Stimulated activated CD4-positive, alpha-beta T cell treated with anti-CD3 and anti-CD28 coated beads, Interleukin-12 subunit alpha, Interleukin-12 subunit beta, amount 100 ng/mL, for 4 hours (primary cell): ENCODE measurements at places on chromosomes 5 and 9.

DNA sequence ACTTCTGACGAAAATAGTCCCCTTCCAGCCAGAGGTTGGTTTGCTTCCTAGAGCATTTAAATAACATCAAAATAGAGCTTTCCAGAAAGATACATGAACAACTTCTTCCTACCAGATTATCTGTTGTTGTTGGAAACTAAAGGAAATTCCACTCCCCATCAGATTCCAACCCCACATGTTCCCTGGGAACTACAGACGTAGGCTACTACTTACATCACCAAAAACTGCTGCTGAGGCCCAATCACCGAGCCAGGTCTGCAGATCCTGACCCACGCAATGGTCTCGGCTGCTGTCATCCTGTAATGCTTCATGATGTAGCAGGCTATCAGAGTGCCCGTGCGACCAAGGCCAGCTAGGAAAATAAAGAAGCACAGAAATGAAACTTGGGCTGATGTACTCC, 73.4 kb downstream of the HABP4 start:
- DNase-seq = no peak

DNA sequence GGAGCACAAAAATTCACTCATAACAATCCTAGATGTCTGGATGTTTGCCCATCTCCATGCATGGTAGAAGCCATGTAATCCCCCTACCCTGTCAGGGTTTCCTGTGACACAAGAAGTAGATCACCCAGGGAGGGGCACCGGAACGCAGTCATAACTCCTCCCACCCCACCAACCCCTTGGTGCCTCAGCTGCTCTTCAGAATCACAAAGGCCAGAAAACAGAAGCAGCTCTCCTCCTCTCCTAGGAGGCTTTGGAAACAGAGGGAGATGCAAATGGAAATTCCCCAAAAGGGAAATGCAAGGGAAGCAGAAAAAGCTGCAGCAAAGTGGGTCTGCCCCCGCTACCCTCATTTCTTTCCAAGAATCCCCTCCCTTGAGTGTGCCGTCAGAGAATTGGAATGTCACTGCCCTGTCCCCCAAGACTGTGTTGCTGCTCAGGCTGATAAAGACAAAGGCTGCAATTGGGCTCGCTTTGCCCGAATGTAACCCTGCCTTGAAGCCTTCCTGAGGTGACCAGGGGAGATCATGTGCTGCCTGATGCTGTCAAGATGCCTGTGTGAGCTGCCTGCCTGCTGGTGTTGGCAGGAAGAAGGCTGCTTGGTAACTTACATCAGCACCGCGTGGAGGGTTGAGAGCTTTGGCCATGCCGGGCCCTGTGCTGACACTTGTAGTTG, 65.5 kb upstream of the ABCA1 start:
- DNase-seq = no peak

DNA sequence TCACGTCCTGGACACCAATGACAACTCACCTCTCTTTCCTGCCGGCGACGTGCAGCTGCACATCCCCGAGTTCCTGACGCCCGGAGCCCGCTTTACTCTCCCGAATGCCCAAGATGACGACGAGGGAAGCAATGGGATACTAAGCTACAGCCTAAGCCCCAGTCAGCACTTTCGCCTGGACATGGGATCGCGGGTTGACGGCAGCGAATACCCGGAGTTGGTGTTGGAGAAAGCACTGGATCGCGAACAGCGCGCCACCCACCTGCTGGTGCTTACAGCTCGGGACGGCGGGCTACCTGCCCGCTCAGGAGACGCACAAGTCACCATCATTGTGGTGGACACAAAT, 1.1 kb downstream of the PCDHAC1 start:
- DNase-seq = no peak

GRCh38 chr5:143790457-143791112, 21.4 kb upstream of the HMHB1 start:
- DNase-seq = no peak

DNA sequence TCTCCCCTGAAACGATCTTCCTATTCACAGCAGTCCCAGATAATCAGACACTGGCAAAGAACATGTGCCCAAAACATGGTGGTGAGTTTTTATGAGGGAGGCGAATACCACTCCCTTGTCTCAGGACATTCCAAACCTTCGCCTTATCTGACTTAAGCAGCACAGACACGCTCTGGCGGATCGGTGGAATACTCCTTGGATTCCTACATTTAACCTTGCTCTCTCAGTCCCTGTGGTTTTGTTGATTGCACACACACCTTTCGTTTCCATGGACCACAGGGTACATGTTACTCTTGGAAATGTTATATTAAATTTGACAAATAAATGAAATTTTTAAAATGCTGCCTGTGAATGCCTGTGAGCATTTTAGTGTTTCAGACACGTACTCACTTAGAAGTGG, 87.8 kb upstream of the CPEB4 start:
- DNase-seq = no peak

DNA sequence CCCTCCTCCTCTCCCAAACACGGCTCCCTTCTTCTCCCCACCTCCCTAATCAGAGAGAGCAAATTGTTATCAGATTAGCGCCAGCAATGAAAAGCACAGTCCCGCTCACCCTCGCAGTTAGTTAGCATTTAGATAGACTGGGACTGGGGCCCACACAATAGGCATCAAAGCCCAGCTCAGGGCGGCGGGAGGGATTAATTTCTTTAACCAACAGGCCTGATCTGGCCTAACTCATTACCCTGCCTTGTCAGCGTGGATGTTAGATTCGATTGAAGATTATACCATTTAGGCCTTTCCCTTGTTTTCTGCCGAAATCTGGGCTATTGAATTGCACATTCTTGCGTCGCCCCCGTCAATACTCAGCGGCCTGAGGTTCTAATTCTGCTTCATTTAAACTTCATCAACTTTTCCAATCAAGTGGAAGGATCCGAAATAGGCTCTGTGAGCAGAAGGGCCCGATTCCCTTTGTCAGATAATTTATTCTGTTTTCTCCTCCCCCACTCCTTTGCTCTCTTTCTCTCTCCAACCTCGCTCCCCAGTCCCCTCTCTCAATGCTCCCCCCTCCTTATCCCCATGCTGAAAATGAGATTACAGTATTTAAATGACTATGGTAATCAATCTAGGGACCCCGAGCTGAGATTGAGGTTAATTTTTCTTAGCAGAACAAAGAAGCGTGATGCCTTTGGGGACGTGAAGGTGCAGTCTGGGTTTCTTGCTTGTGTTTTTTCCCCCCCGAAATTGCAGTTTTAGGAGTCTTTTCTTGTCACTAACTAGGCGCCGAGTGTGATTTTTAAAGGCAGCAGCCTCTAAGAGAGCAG, 15.1 kb downstream of the CFAP77 start:
- no peak for DNase-seq

DNA sequence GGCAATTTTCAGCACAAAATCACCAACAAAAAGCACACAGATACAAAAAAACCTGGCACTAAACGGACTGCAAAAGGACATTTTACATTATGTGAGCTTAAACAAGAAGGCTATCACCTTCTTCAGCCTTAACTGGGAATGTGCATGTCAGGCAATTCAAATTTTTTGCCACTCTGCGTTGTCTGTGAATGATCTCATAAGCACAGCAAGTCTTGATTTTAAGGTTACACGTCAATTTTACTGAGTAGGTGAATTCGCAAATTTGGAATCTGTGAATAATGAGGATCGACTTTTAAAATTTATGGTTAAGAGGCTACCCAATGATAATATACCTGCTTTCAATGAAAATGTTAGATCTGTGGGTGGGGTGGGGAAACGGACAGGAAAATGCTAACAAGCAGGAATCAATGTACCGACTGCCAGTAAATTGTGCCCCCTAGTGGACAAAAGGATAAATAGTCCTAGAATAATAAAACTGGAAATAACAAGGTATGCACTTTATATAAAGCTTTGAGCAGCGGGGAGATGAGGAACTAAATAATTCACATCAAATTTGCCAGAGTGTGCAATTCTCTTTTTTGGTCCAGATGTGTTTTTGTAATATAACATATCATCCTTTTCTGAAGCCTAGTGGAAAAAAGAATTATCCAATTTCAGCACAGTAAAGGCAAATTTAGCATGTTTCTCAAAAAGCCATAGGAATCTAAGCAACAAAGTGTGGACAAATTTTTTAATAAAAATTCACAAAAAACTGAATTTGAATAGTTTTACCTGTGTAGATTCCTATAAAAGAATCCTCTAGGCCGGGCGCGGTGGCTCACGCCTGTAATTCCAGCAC, 20.5 kb downstream of the EQTN start:
- DNase-seq = no peak

- DNase-seq = no peak
Measured at GRCh38 chr5:135032695-135032998, 1.4 kb downstream of the PITX1 start.

- no peak for DNase-seq
Measured at GRCh38 chr5:139473565-139473964, 2.8 kb downstream of the SMIM33 start.

DNA sequence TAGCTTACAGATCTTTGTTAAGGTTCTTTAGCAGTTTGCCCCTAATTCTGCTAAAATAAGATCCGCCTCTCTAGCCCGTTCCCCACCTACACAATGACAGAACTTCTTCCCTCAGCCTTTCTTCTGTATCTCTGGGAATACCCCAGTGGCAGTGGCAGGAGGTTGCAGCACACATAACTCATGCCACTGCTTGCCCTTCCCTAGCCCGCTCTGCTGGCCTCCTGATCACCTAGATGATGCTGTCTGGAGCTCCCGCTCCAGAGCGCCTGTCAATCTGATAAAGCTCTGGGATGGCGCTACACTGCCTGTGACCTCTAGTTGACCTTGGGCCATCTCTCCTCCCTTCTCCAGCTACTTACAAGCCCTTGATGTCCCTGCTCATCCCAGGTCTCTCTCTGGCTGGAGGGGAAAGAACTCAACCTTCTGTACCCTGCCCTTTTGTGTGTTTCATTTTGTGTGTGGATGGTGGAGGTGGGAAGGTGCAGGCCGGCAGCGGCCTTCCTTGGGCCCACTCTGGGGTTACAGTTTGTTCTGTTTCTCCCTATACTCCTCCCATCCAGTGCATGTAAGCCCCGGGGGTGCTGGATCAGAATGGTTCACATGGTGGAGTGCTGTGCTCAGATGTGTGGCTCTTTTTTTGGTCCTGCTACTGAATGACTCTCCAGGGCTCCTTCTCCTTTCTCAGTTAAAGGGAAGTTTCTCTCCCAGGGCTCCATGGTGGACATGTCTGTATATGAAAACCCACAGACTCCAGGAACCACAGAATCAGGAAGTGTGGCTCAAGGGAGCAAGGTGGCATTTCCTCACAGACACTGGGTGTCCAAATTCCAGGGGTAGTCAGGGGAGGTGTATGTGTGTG, 29.1 kb downstream of the MTX3 start:
- DNase-seq = no peak

DNA sequence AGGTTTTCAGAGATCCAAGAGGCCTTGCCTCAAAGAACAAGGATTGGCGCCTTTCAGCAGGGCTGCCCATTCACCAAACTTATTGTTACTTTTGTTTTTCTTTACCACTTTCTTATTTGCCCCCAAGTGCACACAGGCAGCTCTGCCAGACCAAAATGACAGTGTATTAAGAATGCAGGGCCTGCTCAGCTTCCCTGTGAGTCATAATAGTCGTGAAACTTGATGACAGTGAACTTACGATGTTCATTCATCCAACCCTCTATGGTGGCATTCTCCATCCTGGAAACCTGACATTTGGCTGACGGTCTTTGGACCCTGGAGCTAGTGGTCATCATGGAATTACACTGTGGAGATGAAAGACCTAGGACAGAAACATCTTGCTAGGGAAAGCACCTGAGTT, 44.3 kb downstream of the UBE2QL1 start:
- DNase-seq = no peak

GRCh38 chr9:129945314-129945713, 97.7 kb downstream of the FNBP1 start:
- no peak for DNase-seq

DNA sequence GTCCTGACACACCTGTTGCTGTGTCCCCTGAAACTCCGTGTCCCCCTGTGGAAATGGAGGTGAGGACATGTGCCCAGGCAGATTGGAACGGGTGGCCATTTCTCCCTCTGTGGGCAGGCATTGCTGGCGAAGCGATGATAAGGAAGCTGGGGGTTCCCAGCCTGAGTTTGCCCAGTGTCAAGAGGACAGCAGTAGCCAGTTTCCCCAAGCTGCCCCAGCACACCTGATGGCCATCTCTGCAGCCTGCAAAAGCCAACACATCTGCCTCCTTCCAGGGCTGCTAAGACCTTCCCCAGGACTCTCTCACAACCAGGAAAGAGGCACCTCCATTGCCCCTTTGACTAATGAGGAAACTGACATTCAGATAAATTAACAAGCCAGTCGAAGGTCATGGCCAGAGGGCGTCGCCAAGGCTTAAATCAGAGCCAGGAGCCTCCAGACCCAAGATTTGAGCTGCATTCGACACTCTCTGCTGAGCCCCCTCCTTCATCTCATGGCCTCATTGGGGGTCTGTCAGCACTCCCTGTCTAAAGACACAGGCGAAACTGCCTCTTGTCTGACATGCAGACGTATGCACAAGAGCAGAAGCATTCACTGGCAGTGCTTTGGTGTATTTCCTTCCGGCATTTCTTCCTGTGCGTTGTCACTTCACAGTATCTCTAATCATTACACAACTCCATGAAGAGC, 10.4 kb upstream of the WNK2 start:
- DNase-seq = no peak

GRCh38 chr5:110884005-110884404, 145.2 kb downstream of the SLC25A46 start:
- DNase-seq = no peak

- DNase-seq = no peak
Measured at GRCh38 chr5:91296674-91297143, 86.4 kb downstream of the ARRDC3 start.

- DNase-seq = no peak
Measured at GRCh38 chr5:78562714-78563330, 85.8 kb downstream of the LHFPL2 start.

GRCh38 chr5:6305853-6306252, 72.5 kb downstream of the MED10 start:
- DNase-seq = no peak

DNA sequence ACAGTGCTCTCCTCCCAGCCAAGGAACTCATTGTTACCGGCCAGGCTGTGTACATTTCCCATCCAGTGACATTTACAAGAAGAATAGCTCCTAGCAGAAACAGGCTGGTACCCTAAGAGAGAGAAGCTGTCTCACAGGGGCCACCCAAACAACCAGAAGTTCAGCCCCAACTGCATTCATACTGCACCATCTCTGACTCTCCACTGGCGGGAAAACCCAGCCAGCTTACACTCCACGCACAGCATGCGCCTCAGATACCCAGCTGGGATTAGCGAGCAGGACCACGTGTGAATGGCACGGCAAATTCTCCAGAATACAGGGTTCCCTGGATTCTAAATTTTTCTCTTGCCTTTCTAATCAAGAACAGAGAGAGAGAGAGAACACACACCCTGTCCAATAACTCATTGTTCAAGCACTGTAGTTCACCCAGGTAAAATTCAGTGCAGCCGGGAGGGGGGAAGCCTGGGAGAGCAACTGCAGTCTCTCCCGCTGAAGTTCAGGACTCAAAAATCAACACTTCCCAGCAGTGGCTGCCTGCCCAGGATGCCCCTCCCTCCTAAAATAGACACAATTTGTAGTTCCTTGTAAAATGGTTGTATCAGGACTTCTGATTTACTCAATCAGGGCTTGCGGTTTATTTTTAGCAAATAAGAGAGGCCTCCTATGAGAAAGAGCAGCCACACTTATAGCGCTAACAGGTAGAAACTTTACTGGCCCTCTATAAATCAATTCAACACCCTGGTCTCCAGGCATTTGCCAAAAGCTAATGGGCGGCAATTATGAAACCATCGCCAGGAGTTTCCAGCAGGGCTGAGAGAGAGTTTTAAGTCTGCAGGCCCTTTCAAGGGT, 2.2 kb downstream of the COL23A1 start:
- DNase-seq = no peak

- no peak for DNase-seq
Measured at GRCh38 chr9:127949827-127950512, 12.3 kb upstream of the DPM2 start.
